ENCODE measurements at places on chromosomes 7 and 10.

DNA sequence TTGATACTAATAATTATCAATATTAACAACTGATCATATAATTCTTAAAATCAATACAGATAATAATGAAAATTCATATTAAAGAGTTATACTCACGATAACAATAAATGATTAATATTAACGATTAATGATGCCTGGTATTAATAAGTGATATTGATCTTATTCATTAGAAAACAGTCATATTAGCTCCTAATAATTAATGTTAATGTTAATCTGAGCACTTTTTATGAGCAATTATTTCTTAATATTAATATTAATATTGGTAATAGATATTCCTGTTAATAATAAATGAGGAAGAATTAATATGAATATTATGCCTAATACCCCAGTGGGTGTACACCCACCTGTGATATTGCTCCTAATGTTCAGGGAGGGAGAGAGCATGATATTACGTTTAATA, 23.6 kb downstream of the MEIG1 start:
- no peak for DNase-seq

- DNase-seq, result no peak
These were observed 4.8 kb upstream of the MTG1 start for GRCh38 chr10:133388973-133389818.

- DNase-seq, result no peak
These were observed 49.2 kb downstream of the INPP5A start for GRCh38 chr10:132586739-132587138.

- no peak for DNase-seq
These were observed 336.6 kb upstream of the MEOX2 start for GRCh38 chr7:16023046-16023445.

DNA sequence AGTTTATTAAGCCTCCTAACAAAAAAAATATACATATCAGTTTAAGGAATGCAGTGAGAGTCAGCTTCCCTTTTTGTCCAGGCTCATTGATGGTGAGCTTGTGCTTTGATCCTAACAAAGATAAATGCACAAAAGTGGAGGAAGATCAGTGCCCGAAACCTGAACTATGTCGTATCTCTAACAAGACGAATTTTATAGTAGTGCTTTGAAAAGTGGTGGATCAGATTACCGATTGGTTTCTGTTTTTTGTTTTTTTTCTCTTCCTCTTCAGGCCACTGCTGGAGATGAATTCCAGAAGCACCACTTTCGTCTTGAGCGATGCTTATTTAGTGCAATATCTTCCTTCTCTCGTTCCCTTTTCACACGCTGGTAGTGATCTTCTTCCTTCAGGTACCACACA, 72.8 kb downstream of the RHOBTB1 start:
- DNase-seq, result no peak

GRCh38 chr10:68222391-68222790, 9.5 kb downstream of the ATOH7 start:
- DNase-seq, result no peak

GRCh38 chr7:47651355-47652317, 69.7 kb upstream of the TNS3 start:
- no peak for DNase-seq

Measured in activated T-cell treated with anti-CD3 and anti-CD28 coated beads for 24 hours (primary cell).